SIG-M5 (cell line): ENCODE measurements at places on chromosomes 11 and 22.

GRCh38 chr11:64788321-64789215 lies 10.2 kb upstream of the SF1 start:
- no peak for DNase-seq

- no peak for DNase-seq
Measured at GRCh38 chr11:127674754-127675153, 674.2 kb upstream of the KIRREL3 start.

DNA sequence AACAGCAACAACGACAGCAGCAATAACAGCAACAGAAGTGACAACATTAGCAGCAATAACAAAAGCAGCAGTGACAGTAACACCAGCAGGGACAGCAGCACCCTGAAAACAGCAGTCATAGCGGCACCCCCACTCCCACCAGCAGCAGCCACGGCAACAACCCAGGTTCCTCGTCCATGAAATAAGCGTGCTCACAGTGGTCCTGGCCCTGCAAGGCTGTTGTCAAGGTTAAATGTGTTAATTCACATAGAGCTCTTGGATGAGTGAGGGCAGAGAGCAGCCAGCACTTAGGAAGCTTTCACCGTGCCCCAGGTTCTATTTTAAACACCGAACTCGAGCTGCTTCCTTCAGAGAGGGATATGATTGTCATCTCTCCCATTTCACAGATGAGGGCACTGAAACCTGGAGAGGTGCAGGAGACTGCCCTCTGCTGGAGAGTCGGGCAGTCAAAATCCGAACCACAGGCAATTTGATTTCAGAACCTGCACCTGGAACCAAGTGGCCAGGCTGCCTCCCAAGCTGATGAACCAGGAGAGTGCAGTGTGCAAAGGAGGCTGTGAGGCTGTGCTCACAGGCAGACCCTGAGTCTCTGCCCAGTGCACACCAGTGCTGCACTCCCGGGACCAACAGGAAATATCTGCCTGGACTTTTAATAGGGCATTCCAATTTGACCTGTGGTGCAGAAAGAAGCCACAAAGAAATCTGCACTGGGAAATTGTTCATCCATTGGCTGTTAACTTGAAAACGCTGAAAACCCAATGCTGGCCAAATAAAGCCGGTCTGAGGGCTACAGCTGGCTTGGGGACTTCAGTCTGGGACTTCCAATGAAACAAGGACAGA lies 22.9 kb upstream of the FGF3 start:
- no peak for DNase-seq

GRCh38 chr11:14318581-14318981 lies 40.4 kb downstream of the RRAS2 start:
- DNase-seq = no peak

GRCh38 chr11:3995307-3995706 lies 99.3 kb upstream of the RRM1 start:
- no peak for DNase-seq

- no peak for DNase-seq
Measured at GRCh38 chr11:3929649-3930048, 74.2 kb downstream of the STIM1 start.

DNA sequence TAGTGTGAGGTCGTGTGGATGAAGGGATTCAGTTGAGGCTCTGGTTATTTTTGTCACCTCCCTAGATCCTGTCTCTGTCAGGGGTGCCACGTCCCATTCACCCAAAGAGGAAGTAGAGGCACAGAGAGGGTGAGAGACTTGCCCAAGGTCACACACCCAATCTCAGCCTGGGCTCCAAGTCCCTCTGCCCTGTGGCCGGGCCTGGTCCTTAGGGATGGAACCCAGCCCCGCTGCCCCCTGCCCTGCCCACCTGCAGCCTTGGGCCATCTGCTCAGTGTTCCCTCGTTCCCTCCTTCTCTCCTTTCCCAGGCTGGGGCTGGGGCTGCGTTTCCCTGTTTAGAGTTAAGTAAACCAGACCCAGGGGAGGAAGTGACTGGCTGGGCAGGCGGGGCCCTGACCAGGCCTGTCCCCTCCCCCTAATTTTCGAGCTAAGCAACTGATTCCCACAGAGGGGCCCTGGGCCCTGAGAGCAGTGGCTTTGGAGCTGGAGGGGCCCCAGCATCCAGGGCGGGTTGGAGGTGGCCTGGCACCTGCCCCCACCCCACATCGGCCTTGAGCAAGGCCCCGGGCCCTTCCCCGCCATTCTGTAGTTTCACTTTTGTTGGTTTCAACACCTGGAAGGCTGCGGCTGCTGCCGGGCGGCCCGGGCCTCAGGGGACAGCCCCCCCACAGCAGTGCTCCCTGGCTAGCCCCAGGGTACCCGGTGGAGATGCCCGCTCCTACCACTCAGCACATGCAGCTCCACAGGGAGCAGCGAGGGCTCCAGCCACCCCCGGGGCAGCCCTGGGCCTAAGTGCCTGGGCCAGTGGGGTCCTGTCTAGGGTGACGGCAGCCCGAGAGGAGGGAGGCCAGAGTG lies 1.5 kb downstream of the TCIRG1 start:
- DNase-seq = peak; percentile 37

- no peak for DNase-seq
Measured at GRCh38 chr22:48548391-48548790, 1279.3 kb downstream of the BRD1 start.

GRCh38 chr11:66271816-66272215 lies 3.4 kb downstream of the RAB1B start:
- DNase-seq = no peak

GRCh38 chr11:72309074-72309598 lies 65.2 kb upstream of the PHOX2A start:
- no peak for DNase-seq

GRCh38 chr11:107265591-107266121 lies 192.0 kb downstream of the CWF19L2 start:
- no peak for DNase-seq

- no peak for DNase-seq
Measured at GRCh38 chr11:121426476-121427399, 25.4 kb upstream of the SORL1 start.

GRCh38 chr22:39917197-39917643 lies 16.3 kb downstream of the GRAP2 start:
- DNase-seq = no peak

- no peak for DNase-seq
Measured at GRCh38 chr11:27216270-27217149, 146.5 kb downstream of the CCDC34 start.

DNA sequence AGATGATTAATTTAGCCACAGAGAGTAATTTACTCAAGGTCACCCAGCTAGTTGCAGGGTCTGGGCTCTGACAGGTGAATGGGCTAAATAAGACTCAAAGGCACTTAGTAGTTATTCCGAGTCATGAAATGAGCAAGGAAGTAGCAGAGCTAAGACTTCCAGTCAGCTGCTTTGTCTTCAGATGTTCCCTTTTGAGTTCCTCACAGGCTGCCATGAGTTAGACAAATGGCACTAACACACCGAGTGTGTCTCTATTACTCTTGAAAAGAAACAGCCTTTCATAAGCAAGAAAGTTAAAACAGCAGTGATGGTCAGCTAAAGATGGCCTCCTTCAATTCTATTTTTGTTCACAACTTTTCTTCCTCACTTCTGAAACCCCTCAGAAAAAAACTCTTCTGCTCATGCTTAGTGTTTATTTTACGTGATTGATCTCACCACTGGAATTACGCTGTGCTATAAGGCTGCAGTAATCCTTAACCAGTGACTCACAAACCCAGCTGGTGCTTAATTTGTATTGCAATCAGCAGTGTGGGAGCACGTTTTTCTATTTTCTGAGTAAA lies 389.1 kb downstream of the AASDHPPT start:
- no peak for DNase-seq

- no peak for DNase-seq
Measured at GRCh38 chr11:42462558-42463310, 849.1 kb upstream of the API5 start.

DNA sequence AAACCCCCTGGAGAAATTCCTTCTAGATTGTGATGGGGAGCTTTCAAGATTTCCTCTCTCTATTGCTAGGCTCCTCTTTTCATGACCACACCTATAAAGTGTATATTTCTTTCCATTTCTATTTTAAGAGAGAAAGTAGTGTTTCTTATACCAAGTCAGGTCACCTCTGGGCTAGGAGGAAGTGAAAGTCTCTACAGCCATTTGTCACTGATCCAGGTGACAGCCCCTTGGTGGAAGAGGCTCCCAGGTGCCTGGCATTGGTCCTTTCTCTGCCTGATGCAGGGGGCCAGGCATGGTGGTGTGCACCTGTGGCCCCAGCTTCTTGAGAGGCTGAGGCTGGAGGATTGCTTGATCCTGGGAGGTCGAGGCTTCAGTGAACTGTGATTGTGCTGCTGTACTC lies 64.7 kb downstream of the DHCR7 start:
- no peak for DNase-seq

DNA sequence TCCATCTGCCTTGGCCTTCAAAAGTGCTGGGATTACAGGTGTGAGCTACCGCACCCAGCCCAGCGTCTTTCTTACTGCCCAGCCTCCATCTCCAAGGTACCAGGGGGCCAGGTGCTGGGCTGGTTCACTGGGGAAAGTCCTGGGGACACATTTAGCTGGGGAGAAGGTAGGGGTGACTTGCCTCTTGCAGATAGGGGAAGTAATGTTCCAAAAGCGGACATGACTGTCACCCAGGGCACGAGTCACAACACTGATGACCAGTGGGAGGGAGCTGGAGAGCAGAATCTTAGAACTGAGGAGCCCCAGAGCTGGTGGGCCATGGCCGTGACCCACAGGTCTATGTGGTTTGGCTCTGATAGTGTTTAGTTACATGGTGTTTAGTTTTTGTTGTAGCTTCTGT lies 2.4 kb upstream of the SLC15A3 start:
- DNase-seq = no peak

GRCh38 chr11:71940561-71941219 lies 11.8 kb downstream of the RNF121 start:
- no peak for DNase-seq

DNA sequence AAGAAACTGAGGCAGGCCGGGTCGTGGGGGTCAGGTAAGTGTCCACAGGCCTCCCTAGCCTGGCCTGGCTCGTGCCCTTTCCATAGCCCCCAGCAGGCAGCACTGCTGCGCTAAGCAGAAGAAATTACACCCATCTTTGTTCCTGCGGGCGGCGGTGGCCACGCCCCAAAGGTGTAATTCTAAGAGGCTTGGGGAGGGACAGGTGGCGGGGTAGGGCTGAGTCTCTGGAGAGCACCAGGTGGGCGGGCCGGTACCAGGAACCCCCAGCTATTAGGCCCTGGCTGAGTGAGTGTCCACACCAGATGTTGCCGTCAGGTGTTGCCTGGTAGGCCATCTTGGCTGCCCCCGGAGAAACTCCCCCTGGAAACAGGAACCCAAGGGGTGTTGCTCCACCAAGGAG lies 12.3 kb upstream of the ARAP1 start:
- DNase-seq = no peak

GRCh38 chr11:110564676-110565356 lies 135.1 kb downstream of the FDX1 start:
- DNase-seq = no peak

DNA sequence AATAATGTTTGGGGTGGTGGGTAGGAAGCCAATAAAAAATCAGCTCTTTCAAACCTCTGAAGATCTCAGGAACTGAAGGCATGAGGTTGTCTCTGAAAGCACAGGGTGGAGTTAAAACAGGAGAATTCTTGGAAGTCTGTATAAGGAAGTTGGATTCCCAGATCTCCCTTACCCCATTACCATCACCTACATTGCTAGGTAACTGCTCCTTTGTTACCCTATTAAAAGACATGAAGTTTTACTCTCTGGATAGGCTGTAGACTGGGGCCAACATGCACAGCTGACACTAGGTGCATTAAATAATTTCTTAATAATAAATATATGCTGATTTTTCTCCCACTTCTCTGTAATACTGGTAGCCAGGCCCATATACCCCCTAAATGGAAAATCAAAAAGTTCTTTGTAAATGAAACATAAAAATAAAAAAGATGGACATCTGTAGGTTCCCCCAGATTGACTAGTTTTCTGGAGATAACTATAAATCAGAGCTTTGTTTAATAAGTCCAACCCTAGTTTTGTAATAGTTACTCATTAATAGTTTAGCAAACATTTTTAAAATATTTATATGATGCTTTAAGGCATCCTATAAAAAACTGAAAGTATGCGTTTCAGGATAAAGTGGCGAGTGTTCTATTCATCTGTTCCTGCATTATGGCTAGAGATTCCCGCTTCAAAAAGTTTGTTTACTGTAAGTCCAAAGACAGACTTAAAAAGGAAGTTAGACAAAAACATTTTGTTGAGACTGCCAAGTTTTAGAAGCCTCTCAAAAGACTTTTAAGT lies 63.8 kb downstream of the KIF18A start:
- DNase-seq = no peak

DNA sequence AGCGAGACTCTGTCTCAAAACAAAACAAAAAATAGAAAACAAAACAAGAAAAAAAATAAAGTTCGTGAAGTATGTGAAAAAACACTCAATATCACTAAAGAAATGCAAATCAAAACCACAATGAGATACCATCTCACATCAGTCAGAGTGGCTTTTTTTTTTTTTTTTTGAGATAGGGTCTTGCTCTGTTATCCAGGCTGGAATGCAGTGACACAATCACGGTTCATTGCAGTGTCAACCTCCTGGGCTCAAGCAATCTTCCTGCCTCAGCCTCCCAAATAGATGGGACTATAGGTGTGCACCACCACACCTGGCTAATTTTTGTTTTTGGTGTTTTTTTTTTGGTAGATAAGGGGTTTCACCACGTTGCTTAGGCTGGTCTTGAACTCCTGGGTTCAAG lies 37.5 kb downstream of the ATG16L2 start:
- no peak for DNase-seq

- DNase-seq = no peak
Measured at GRCh38 chr22:24367841-24368240, 59.6 kb upstream of the ADORA2A start.

- DNase-seq = no peak
Measured at GRCh38 chr11:61007956-61008896, 36.7 kb downstream of the CD6 start.

DNA sequence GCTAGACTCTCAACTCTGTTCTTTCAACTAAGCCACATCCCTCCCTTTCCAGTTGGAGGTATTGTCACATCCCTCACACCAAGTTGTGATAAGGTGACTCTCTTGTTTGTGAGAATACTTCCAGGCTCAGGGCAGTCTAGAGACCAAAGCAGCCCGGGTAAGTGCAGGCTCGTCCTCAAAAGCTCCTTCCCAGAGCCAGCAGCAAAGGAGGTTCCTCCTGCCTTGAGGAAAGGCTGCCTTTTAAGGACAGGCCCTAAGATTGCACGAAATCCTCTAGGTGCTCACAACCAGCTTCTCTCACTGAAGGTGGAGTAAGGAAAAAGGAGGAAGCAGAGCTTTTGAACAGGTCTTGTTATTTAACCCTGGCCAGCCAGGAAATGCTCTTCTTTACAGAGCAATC lies 53.4 kb downstream of the SMCO4 start:
- no peak for DNase-seq

GRCh38 chr11:124898711-124899110 lies 1.0 kb upstream of the ROBO4 start:
- DNase-seq = no peak

GRCh38 chr22:44625981-44626687 lies 75.9 kb upstream of the PRR5 start:
- DNase-seq = no peak
